ENCODE measurements at places on chromosomes 16 and 17.

- DNase-seq = no peak
Measured at GRCh38 chr16:89042711-89043551, 50.7 kb upstream of the ACSF3 start.

GRCh38 chr17:48960834-48961515 is 7.4 kb downstream of the GIP start:
- no peak for DNase-seq

DNA sequence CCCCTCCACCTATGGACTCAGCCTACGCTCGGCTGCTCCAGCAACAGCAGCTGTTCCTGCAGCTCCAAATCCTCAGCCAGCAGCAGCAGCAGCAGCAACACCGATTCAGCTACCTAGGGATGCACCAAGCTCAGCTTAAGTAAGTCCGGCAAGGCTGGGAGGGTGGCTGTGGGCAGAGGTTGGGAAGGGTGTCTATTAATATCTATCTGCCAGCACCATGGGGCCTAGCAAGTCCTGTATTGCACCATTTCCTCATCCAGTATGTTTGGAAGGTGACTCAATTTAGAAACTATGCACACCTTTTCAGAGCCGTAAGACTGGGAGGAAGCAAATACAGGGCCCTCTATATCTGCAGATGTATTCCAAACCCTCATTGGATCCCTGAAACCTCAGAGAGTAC is 45.0 kb upstream of the ARHGAP44 start:
- no peak for DNase-seq

- DNase-seq = no peak
Measured at GRCh38 chr16:50066482-50067289, 916 bp downstream of the HEATR3 start.

DNA sequence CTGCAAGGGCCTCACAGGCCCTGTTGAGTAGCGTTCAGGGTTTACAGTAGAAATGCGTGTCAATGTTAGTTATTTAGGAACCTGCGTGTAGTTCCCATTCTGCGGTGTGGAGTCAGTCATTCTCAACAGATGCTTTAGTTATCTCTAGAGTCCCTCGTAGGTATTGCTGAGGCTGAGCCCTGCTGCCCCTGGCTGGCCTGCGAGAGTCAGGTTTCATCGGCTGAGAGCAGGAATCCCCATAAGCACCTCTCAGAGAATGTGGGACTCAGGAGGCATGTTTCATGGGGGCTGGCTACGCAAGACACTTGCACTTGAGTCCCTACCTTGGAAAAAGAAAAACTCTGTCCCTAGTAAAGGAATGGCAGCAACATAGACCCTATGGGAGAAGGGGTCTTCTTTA is 347.5 kb upstream of the ASIC2 start:
- no peak for DNase-seq

GRCh38 chr16:71357681-71358080 is 842 bp upstream of the CALB2 start:
- no peak for DNase-seq

DNA sequence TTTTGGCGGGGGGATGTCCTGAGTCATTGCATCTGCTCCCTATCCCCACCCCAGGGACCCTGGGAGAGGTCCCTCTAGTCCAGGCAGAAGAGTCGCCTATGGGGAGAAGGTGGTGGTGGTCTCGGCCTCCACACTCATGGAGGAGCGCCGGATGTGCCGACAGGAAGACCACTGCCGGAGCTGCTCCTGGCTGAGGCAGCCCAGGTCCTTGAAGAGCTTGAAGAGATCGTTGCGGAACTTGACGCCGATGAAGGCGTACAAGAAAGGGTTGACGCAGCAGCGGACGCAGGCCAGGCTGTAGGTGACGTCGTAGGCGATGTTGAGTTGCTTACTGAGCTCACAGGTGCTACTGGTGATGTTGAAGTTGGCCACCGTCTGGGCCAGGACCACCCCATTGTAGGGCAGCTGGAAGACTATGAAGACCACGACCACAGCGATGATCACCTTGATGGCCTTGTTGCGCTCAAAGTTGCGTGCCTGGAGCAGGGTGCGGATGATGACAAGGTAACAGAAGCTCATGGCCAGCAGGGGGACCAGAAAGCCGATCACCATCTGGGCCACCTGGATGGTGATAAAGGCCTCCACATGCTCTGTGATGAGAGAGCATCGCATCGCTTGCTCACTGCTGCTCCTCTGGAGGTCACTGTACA is 10.5 kb downstream of the CCR7 start:
- no peak for DNase-seq

DNA sequence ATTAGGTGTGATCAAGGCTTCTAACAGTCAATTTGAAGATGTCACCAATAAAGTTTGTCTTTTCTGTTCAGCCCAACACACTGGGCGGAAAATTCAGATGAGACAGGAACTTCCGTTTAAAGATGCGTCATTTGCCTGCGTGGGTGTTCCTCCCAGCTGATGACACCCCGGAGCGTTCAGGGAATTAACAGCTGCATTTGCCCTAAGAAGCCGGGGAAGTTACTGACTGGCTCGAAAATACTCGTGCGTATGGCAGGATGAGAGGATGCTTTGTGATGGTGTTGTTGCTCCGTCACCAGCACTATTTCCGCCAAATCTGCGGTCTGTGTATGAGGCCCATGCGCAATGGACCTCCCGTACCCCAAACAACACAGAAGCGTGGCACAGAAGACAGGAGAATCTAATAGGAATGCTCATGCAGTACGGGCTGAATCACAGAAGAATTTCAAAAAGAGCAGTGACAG is 11.9 kb upstream of the PVALEF start:
- DNase-seq = no peak

GRCh38 chr16:88706965-88707826 is 893 bp downstream of the CTU2 start:
- no peak for DNase-seq
